GM23338 (cell line): ENCODE measurements at places on chromosomes 1 and 21. TPM values are rescaled to one million over a fixed set of nuclear protein-coding genes. Genes with fewer than 3 reads are reported as not detected.

- no peak overlapping the region for H3K4me3 ChIP-seq
- H3K4me1 ChIP-seq: no peaks in the 10 kb centered on the region; the same call in none of the 2 replicates
- H3K27ac ChIP-seq: no peak overlapping the region
- H3K36me3 ChIP-seq: 0 out of 2 replicates have a peak, but pooled peaks cover 8% of the 10 kb centered on the region
- DNase-seq: no peak
Measured at GRCh38 chr21:42002421-42002958, 7.7 kb downstream of the ZBTB21 start.

- H3K36me3 ChIP-seq: no peaks in the 10 kb centered on the region
- H3K4me3 ChIP-seq: no peak overlapping the region
- H3K27ac ChIP-seq: no peak overlapping the region
- peaks cover 14% of the 10 kb centered on the region; the same call in 1 of the 2 replicates for H3K4me1 ChIP-seq
- H3K27me3 ChIP-seq: no peaks in the 10 kb centered on the region
- no peak for DNase-seq
Measured at GRCh38 chr1:208272311-208272710, 28.1 kb upstream of the PLXNA2 start.

The NBPF10 gene
- total RNA-seq: 0.31 and 0.38 TPM in 2 replicates

The CLDN8 gene
- total RNA-seq: not detected in 2 replicates
